Stimulated activated CD8-positive, alpha-beta memory T cell treated with anti-CD3 and anti-CD28 coated beads, Interleukin-7, amount 100 ng/mL, for 1 hour (primary cell): ENCODE measurements at places on chromosomes 4 and X.

DNA sequence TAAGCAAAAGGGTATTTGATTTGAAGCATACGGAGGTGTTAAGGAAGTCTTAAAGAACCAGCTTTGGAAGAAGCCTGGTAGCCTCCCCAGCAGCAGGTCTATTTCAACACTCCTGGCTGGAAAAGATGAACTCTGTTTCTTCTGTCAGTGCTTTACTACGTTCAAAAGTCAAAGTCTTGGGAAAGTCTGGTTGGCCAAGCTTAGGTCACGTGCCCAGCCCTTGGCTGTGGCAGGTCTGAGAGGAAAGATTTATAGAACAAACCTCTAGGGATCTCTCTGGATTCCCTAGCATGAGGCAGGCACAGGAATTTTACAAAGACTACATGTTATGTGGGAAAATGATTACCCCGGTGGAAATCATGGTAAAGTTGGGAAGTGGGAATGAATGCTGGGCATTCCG lies 8.6 kb upstream of the ARHGAP10 start:
- DNase-seq = no peak

DNA sequence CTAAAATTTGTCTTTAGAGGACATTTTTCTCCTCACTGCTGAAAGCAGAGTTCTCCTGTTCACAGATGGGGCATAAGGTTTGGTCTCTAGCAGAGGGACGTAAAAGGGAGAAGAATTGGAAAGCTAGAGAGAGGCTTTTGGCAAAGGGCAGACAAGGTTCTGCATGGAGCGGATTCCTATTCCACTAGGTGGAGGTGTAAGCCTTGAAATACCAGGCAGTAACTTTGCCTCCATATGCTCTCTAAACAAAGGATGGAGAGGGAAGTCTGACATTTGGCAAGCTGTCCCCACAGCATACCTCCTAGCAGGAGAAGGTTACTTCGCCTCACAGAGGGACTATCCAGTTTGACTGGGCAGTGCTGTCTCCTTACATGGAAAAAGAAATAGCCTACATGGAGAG lies 174.7 kb downstream of the DACH2 start:
- no peak for DNase-seq

- DNase-seq = no peak
Observed at GRCh38 chr4:30840571-30840970, 120.4 kb downstream of the PCDH7 start.

DNA sequence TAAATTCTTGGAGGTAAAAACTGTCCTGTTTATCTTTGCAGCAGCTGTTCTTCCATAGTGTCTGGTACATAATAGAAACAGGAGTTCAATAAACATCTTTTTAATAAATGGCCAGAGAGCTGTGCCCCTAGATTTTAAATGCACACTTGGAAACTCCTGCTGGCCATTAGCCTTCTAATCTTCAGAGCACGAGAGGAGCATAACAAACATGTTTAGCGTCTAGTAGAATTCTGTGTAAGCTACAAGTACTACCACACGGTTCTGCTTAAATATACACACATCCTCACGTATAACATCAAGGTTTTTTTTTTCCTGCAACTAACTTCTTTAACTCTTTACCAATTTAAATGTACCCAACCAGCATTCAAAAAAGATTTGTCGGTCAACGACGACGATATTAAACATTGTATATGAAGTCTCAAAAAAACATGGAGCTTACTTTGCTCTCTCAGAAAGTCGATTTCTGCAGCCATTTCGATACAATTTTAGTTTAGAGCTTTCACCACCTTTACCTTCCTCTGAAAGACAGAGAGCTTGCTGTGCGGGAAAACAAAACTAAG lies 628 bp downstream of the SCLT1 start:
- DNase-seq = no peak

GRCh38 chr4:20044502-20044911 lies 207.2 kb upstream of the SLIT2 start:
- no peak for DNase-seq

DNA sequence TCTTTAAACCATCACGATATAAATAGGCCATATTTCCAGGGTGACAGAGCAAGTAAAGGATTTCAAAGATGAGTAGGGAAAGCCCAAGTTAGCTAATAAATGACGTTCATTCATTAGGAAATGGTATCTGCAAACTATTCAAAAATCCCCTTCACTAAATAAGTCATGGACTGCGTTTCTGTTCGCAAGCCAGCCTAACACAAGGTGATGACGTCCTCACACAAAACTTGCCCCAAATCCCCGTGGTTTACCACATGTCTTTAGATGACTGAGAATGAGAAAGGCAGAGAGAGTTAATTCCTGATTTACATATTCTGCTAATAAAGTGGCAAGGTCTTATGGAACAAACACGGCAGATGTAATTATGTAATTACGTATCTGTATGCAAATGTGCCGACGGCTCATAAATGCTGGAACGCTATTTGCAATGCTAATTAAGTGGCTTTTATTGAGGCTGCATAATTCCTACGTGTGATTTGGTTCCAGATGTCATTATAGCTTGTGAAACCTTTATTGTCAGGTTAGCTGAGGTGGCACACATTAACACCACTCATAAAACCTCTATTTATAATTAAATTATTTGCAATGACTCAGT lies 437.7 kb upstream of the FRG1 start:
- DNase-seq = no peak

DNA sequence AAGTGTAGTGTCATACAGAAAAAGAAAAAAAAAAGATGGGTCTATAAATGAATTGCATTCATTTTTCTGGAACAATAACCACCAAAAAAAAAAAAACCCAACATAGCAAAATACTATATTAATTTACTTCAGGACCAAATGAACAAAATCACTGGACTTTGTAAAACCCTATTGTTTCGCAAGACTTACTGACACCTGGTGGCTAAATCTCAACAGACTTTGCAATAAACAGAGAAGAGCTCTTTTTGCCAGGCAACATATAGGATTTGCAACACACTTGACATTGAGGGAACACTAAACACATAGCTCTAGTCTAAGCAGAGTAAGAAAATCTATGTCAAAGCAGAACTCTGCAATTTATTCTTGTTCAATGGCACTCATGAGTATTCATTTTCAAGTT lies 990.2 kb downstream of the STPG2 start:
- no peak for DNase-seq
